ENCODE measurements at places on chromosomes 3 and 15.

- peak; percentile 92 for DNase-seq
Measured at GRCh38 chr3:187738331-187739093, 6.8 kb downstream of the BCL6 start.

GRCh38 chr15:41554915-41555314, 4.1 kb upstream of the TYRO3 start:
- DNase-seq = no peak

DNA sequence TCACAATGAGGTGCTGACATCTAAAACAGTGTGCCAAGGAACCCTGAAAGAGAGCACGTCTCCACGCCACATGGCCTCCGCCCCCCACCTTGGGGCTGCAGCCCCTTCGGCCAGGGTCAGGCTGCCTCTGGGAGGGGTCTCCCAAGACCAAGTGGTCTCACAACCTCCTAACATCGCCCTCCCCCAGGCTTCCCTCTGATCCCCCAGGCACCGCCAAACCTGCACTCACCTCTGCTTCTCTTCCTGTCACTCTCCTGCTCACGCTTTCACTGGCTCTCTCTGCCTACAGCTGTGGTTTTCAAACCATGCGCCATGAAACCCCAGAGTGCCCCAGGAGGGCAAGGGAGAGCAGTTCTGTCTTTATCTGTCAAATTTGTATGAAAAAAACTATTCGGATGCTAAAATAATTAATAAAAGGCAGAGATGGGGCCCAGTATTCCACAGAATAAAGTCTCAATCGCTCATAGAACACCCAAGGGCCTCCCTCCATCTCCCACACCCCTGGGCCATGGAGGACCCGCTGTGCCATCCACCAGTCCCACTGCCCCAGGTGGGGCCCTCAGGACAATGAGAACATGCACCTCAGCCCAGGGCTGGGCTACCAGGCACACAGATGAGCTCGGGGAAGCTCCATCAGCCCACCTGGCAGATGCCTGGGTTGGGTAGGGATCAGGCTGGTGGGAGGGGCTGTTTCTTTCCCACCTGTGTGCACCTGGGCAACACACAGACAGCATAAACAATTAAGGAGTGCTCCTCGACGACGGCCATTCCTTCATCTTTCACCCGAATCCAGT, 21.5 kb downstream of the CYFIP1 start:
- no peak for DNase-seq

- no peak for DNase-seq
Measured at GRCh38 chr3:20622304-20622703, 436.3 kb upstream of the SGO1 start.

- DNase-seq = no peak
Measured at GRCh38 chr3:87867001-87867400, 191.8 kb downstream of the CGGBP1 start.

Data from NCI-H2029 (cell line).